ENCODE measurements at places on chromosomes 3 and 15. TPM values are rescaled to one million over a fixed set of nuclear protein-coding genes. Genes with fewer than 3 reads are reported as not detected.

CHL1 gene
- total RNA-seq = 17.9 TPM

DNA sequence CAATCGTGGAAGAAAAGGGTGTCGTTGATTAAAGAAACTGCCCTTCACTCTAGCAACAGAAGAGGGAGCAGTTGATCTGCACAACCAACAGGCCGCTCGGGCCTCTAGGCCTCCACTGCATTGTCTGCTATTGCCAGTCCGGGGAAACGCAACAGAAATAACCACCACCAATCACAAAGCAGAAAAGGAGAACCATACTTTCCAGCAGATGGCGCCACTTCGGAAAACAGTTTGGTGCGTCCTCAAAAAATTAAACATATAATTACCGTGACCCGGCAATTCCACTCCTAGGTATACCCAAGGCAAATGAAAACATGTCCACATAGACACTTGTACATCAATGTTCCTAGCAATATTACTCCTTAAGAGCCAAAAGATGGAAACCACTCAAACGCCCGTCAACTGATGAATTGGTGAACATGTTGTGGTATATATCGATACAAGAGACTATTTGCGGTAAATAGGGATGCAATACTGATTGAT is 154.1 kb downstream of the TJP1 start:
- DNase-seq = peak; percentile 75

GRCh38 chr3:62100282-62100989 is 272.9 kb downstream of the FEZF2 start:
- DNase-seq = no peak

CLRN1 gene
- total RNA-seq = not detected

- no peak for DNase-seq
Observed at GRCh38 chr3:72153477-72154314, 368.7 kb upstream of the PROK2 start.

GRCh38 chr3:9214599-9214998 is 34.8 kb downstream of the SRGAP3 start:
- no peak for DNase-seq

- no peak for DNase-seq
Observed at GRCh38 chr3:194718079-194718478, 32.4 kb downstream of the FAM43A start.

DNA sequence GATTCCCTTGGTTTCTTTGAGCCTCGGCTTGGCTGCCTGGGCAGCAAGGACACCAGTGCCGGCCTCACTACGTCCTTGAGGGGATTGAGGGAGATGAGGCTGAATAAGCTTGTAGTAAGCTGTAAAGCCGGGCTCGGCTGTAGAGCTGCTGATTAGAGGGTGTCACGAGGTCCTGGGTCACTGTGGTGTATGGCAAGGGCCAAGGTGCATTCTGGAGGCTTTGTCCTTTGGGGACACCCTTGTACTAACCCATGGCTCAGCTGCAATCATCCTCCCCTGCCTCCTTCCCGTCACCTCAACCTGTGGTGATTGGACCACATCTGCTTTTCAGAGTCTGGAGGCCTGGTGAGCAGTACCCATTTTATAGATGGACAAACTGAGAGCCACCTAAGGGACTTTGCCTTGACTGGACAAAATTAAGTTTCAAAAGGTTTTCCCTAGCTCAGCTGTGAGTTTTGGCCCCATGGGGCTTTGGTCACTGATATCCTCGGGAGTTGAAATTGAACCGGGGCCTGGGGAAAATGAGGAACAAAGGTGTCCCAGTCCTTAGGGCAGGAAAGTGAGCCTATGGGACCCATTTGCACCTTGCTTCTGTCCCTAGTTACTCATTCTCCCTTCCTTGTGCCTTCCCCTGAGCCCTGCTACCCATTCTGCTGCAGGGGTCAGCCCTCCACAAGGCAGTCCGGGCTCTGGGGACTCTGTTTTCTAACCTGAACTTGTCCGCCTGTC is 2.4 kb downstream of the SLC6A6 start:
- DNase-seq = no peak

DNA sequence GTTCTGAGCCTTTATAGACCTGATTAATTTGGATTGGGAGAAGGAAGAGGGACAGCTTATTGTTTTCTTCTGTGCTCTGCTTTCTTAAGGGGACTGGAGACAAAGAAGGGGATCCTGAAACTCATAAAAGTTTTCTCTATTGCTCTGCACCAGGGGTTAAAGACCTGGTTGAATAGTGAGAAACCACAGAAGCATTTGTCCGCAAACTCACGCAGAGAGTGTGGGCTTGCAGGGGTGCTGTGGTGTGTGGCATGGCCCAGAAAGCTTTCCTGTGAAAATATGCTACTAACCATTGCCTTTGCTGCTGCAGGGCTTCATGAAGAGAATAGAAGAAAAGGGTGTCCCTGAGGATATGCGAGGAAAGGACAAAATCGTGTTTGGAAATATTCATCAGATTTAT is 73.1 kb upstream of the UMPS start:
- DNase-seq = no peak

GP5 gene
- total RNA-seq = 0.17 TPM

TMIE gene
- 0.29 TPM for total RNA-seq

- DNase-seq = no peak
Observed at GRCh38 chr15:72982714-72983113, 69.5 kb upstream of the NEO1 start.

DUOX2 gene
- 366 TPM for total RNA-seq

DNA sequence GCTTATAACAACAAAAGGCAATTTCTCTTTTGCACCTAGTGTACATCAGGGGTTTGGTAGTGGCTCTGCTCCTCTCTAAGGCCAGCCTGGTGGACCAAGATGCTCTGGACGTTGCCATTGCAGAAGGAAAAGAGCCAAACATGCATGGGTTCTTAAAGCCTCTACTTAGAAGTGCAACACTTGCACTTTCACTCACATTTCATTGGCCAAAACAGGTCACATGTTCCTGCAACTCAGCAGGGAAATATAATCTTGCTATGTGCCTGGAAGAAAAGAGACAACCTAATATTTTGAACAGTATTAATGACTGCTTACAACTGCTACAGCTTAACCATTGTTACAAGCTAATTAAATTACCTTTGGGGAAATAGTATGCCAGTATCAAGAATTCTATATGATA is 182.9 kb downstream of the IL5RA start:
- DNase-seq = no peak

ATP13A5 gene
- total RNA-seq = 0.86 TPM

GRCh38 chr3:116058844-116059243 is 386.4 kb downstream of the LSAMP start:
- DNase-seq = no peak

FANCD2 gene
- total RNA-seq = 4.5 TPM

GRCh38 chr15:60369696-60370095 is 28.1 kb downstream of the ANXA2 start:
- no peak for DNase-seq

CFAP161 gene
- 0.17 TPM for total RNA-seq

DNA sequence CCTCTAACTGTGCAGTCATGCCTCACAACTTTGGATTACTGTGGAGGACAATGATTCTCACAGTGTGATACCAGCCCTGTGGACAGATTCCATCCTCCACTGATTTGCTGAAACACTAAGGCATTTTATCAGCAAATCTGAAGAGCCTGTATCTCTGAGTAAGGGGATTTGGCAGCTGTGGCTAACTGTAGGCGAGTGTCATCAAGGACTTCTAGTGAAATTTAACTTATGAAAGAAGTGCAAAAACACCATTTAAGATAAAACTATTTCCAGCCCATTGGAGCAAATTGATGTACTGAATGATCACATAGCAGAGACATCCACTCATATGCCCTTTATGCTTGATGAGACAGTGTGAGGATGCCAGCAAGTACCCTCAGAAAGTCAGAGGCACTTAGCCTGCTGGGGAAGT is 13.9 kb upstream of the TMPRSS7 start:
- DNase-seq = no peak

- DNase-seq = no peak
Observed at GRCh38 chr15:58257776-58258325, 119.7 kb downstream of the AQP9 start.

- no peak for DNase-seq
Observed at GRCh38 chr15:89631902-89632264, 23.4 kb downstream of the KIF7 start.

- no peak for DNase-seq
Observed at GRCh38 chr3:117439812-117440211, 730.2 kb downstream of the TUSC7 start.

GRCh38 chr3:59469948-59470723 is 420.3 kb upstream of the CFAP20DC start:
- DNase-seq = no peak

DNA sequence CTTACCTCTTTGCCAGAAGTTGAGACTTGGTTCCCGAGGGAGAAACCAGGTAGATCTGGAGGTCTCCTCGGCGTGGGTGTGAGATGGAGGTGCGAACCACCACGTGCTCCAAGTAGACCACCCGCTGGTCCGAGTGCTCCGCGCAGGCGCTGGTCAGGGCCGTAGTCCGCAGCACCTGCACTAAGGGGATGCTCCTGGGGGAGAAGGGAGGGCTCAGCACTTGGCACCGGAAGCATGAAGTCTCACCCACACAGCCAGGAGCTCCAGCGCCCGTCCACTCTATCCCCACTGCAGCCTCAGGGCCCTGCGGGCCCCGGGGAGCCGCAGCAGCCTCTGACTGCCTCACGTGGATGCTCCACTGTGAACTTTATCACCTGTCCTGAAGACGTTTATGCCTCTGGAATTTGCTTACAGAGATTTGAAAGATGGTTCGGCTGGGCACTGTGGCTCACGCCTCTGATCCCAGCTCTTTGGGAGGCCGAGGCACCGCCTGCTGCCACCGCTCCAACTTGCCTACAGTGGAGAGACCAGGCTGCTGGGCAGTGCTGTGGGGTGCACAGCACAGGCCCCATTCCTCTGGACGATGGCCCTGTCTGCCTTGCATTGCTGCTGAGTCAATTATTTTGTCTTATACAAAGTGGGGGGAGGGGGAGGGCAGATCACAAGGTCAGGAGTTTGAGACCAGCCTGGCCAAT is 75.4 kb upstream of the SNRPA1 start:
- DNase-seq = no peak

- DNase-seq = no peak
Observed at GRCh38 chr3:127743351-127744252, 70.8 kb downstream of the ABTB1 start.

APBA2 gene
- 3.4 TPM for total RNA-seq

SPINT1 gene
- 232 TPM for total RNA-seq

- DNase-seq = no peak
Observed at GRCh38 chr3:18394384-18394995, 30.6 kb downstream of the SATB1 start.

GRCh38 chr3:18712713-18713576 is 287.8 kb upstream of the SATB1 start:
- DNase-seq = no peak

All from mucosa of gallbladder (tissue), 1 donor.